ENCODE measurements at places on chromosomes 4 and X.

DNA sequence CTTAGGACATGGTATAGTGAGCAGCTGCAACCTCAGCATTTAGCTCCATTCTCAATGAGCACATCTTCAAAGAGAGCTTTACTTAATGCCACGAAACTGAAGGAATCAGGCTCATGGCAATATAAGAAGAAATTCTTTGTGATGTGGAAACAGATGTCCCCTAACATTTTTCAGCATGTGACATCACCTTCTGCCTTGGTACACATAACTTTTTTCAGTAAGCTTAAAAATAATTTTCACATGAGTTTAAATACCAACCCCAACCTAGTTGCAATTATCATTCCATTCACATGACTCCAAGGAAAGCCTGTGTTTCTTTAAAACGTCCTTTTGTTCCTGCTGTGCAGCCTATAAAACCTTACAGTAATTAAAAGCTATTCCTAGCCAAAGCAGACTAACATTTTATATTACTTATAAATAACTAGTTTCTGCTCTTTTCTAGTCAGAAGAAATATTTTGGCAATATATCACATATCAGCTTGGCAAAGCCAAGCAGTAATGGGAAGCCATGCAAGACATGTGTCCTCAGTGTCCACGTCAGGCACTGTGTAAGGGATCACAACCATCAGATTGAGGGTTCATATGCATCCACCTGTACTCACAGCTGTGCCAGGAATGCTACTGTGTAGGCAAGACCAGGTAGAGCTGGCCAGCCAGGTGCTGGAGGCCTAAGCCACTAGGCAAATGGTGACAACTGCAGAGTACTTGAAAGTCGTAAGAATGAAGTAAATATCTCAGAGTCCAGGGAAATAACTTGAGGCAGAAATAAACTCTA lies 466.6 kb downstream of the INPP4B start:
- no peak for DNase-seq

- no peak for DNase-seq
Observed at GRCh38 chr4:137664046-137664387, 131.7 kb upstream of the PCDH18 start.

- DNase-seq: no peak
Observed at GRCh38 chrX:122869171-122869570, 314.9 kb upstream of the GRIA3 start.

- peak; percentile 52 for DNase-seq
Observed at GRCh38 chrX:102599951-102600579, 750 bp downstream of the ARMCX5 start.

DNA sequence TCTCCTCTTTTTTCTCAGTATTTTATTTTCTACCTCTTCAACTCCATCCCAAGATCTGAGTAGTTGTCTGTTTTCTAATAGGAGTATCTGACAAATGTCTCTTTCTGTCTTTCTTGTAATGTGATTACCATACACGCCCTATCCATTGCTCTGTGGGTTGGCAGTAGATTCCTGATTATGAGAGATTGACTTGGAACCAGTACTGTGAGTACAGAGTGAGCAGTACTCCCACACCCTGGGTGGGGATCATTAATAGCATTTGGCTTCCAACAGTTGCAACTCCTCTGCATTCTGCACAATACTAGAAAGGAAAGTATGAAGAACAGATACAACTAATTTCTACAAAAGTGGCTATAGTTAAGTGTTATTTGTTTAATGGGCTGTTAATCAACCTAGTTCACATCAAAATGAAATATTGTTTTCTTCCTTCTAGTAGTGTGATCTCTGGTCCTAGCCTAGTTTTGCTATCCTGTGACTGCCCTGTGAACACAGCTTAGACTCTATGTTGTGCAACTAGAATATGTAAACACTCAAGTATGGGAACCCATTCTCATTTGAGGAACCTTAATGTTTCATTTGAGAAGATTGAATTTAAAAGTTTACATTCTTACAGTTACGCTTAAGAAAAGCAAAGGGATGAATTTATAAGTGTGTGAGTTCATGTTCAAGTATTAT lies 112.9 kb downstream of the PTPN13 start:
- no peak for DNase-seq

- no peak for DNase-seq
Observed at GRCh38 chr4:128924951-128925350, 115.5 kb downstream of the JADE1 start.

- DNase-seq: no peak
Observed at GRCh38 chr4:141469392-141469791, 167.0 kb upstream of the IL15 start.

DNA sequence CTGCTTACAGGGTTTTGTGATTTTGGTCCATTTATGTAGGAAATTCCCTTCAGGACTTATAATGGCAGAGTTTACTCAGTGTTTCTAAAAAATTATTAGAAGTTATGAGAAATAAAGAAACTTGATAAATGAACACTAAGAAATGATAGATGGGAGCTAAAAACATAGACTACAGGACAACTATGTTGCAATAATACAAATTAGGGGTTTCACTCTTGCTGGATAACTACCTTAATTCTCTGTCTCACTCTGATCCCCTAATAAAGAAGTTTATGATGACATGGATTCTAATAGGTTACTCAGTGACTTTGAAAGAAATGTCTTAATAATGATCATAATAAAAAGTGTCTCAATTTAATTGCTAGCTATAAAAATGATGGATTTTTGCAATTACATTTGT lies 23.3 kb upstream of the BBS12 start:
- no peak for DNase-seq

DNA sequence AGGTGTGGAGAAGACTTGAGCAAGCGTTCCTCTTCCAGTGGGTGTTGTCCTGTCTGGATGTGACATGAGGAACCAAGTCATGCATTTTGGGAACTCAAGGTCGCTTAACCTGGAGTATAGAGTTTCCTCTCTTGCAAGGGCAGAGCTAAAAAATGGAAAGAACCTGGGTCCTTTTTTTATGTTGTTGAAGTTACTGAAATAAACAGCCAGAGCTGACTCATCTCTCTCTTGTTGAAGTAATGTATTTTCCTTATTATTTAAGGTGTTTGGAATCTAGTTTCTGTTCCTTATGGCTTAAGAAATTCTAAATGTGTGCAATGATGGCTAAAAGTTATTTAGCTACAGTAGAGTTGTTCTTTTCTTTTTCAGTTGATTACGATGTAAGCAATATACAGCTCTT lies 314.5 kb downstream of the CAMK2D start:
- no peak for DNase-seq

GRCh38 chr4:8701126-8702019 lies 108.8 kb downstream of the CPZ start:
- DNase-seq: no peak

DNA sequence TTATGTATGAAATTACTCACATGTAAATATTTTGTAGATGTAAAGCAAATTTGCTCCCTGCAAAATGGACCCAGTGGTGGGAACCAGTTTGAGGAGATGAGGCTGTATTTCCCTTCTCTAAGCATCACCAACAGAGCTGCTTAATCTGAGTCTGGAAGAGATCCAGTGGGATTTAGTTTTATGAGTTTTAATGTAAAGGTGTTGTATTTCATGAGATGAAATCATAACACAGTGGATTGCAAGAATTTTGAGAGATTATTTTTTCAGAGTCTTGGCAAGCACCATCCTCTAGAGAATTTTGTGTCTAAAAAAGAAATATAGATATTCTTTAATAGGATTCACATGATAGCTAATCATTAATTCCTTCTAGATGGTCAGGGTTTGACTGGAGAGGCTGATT lies 35.6 kb upstream of the SFRP2 start:
- DNase-seq: no peak

GRCh38 chrX:41718481-41719235 lies 5.3 kb upstream of the GPR82 start:
- no peak for DNase-seq

DNA sequence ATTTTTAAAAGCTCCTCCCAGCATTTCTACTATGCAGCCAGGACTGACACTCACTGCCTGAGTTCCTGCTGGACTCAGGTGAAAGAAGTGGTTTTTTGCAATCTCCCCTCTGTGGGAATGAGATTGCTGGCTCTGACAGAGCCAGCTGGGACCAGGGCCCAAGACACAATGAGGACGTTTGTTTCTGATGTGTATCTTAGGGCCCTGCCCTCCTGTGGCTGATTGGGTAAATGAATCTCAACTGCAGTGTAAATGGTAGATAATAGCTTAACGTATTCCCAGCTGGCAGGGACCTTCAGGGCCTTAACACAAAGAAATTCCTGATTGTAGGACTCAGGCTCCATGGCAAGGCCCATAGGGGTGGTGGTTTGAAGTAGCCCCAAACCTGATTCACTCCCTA lies 85.8 kb upstream of the PRPS1 start:
- DNase-seq: peak; percentile 55

All from G401 (cell line).